ENCODE measurements at places on chromosomes 1 and 21.
A peak's percentile ranks its signal among the peaks of the same experiment; 100 is the strongest.

- DNase-seq, result no peak
Observed at GRCh38 chr1:58574816-58575215, 2.2 kb downstream of the TACSTD2 start.

GRCh38 chr1:3522112-3522511 lies 67.6 kb downstream of the ARHGEF16 start:
- DNase-seq, result no peak

DNA sequence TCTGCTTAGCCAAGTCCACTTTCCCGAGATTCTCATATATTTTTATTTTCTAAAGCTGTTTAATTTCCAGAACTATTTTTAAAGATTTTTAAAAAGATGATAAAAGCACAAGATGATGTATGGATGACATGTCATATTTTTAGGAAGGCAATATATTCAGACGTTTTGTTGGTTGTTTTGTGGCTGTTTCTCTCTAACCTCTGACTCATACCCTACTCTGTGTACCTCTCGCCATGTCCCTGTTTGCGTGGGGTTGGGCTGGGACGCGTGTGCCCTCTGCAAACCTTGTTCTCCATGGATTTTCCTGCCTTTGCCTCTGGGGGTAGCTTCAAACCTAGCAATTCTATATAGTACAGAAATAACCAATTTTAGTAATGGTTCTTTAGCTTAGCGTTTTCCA lies 132.0 kb downstream of the GALNT2 start:
- DNase-seq, result no peak

GRCh38 chr1:54408147-54409066 lies 2.2 kb upstream of the SSBP3 start:
- peak; percentile 66 for DNase-seq

DNA sequence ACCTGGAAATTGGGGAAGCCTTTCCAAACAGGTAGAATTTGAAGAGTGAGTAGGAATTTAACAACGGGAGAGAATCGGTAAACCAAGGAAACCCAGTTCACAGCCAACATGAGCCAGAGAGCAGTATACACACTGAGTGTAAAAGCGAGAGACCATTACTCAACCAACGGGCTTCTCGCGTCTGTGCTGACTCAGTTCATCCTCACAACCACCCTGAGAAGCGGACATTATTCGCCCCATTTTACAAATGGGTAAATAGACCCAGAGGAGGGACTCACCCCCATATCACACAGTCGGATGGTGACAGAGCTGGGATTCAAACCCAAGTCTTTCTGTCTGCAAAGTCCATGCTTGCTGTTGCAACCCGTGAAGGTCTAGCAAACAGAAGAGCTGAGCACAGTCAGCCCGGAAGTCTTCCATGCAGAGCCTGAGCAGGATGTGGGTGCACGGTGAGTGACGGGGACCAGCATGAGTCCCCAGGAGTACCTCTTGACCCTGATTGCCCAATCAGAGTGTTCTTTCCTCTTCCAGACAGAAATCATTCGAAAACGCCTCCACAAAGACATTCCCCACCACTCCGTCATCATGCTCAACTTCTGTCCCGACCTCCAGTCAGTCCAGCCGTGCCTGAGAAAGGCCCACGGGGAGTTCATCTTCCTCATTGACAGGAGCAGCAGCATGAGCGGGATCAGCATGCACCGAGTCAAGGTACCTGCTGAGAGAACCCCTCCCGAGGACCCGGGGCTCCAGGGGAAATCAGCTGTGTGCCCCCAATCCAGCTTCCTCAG lies 32.3 kb downstream of the VWA5B1 start:
- DNase-seq, result peak; percentile 52

GRCh38 chr1:154937988-154938386 lies 1.5 kb upstream of the PMVK start:
- DNase-seq, result no peak

DNA sequence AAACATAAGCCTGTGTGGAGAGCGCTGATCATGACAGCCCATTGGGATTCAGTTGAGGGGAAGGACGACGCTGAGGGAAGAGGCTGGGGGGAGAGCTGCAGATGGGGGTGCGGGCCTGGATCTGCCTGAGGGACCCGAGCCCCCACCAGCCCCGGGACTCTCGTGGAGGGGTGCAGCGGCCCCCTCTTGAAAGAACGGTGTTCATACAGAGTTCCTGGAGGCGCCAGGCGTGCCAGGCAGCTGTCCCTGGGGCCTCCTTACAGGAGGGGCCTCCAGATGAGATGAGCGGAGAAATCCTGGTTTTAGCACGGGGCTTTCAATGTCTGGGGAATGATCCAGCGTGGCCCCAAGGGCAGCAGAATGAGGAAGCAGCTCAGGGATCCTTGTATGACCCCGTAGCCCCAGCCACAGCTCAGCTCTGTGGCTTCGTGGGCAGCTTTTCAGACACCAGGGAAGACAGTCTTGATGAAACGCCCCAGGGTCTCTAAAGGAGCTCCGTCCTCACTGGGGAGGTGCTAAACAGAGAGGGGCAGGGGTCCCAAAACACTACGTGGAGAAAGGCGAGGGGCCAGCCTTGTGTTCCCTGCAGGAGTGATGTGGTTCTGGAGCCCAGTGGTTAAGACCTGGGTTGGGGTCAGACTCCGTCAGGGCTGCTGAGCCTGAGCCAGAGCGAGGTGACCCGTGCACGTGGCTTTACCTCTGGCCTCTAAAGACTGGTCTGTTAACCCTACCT lies 7.2 kb upstream of the DSCAM start:
- no peak for DNase-seq

- DNase-seq, result peak; percentile 12
Observed at GRCh38 chr1:199667089-199667488, 360.4 kb upstream of the NR5A2 start.

DNA sequence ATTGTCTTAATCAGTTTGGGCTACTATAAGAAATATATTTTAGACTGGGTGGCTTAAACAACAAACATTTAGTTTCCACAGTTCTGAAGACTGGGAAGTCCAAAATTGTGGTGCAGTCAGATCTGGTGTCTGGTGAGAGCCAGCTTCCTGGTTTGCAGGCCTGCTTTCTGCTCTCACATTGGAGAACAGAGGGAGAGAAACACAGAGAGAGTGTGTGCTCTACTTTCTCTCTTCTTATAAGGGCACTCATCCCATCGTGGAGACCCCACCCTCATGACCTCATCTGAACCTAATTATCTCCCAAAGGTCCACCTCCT lies 4.1 kb downstream of the LEPR start:
- DNase-seq, result no peak

- no peak for DNase-seq
Observed at GRCh38 chr1:156503698-156504437, 3.3 kb upstream of the MEF2D start.

DNA sequence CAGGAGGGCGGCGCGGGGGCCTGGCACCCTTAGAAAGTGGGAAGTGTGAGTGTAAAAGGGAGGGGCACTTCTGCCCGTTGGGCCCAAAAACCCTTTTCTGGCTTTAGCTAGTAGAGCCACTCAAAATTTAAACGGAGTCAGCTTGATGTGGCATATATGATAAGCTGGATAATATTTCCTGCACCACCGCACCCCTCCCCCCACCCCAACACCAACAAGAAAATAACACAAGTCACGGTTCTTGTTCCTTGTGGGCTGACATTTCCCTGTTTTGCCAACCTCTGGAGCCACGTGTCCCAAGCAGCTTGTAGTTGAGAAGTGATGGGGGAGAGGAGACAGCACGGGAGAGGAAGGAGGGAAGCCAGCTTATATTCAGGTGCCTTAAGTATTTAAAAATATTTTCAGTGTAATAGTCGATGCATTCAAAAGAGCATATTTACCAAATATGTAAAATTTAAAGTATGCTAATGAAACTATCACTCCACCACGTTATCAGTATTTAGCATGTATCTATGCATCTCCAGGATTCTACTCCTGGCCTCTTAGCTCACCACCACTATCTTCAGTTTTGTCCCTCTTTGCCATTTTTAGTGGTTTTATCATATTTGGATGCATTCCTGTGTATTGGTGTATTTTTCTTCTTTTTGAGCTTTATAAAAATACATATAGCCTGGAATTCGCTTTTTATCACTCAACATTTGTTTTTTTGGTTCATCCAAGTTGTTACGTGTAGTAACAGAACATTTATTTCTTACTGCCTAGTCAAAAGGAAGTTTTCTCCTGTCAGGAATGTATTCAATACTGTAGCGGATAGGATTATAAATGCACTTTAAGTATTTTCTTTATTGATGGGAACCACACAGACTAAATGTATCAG lies 773 bp upstream of the DDX59 start:
- DNase-seq, result peak; percentile 82

DNA sequence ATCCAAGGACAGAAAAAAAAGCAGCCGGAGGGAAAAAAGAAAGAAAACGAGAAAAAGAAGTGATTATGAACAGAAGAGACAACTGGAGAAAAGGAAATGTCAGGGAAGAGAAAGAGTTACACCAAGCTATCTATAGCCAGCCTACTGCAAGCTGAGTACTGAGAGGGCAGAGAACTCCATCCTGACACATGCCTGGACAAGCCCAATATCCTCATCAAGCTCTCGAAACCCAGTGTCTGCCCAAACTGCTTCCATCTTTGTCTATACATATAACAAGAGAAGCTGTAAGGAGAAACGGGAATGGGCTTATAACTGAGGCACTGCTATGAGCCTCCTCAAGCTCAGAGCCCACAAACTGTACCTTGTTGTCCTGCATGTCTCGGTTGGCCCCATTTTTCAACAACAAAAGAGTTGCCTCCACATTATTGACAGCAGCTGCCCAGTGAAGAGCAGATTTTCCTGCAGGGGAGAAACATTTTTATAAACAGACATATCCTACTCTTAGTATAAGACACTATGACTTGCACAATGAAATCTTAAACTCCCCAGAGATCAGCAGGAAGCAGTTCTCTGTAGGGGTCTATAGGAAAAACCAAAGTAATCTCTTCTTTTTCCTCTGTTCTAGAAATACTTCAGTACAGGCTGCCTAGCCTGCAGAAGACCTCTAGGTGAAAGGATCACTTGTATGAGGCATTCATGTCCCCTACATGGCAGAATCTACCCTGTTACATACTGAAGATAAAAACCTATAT lies 21.2 kb upstream of the ADAM30 start:
- DNase-seq, result no peak

DNA sequence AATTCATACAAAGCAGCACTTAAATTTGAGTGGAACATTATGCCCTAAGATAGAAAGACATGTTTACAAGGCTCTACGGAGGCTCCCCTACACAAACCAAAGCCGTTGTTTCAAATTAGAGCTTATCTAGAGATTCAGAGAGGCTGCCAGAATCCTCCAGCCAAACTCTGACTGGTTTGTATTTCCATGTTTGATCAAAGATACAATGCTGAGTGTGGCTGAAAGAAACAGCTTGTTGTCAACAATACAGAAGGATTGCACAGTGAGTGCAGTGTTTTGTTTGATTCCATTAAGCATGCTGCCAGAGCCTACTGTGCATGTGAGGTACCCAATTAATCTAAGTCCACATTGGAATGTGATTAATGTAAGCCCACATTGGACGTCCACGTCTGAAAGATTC lies 402.7 kb downstream of the DISC1 start:
- no peak for DNase-seq

DNA sequence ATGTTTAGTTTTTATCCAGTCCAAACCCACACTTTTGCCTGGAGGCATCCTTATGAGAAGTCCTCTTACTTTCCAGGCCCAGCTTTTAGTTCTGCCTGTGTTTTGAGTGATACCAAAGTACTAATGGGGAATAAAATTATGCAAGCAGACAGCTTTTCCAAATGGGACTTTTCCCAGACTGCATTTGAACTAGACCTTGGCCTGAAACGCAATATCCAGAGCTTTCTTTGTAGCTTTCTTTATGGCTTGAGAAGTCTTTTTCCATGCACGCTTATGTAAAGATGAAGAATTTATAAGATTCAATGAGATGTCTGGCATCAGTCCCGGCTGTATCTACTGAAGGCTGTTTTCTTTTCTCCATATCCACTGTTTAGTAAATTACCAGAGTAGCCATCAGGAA lies 236.6 kb upstream of the RAB4A start:
- no peak for DNase-seq

GRCh38 chr1:3779912-3780416 lies 7.4 kb downstream of the SMIM1 start:
- DNase-seq, result no peak

- peak; percentile 47 for DNase-seq
Observed at GRCh38 chr1:158248118-158248517, 6.1 kb upstream of the CD1A start.

- DNase-seq, result no peak
Observed at GRCh38 chr1:202794051-202794740, 14.0 kb downstream of the KDM5B start.

DNA sequence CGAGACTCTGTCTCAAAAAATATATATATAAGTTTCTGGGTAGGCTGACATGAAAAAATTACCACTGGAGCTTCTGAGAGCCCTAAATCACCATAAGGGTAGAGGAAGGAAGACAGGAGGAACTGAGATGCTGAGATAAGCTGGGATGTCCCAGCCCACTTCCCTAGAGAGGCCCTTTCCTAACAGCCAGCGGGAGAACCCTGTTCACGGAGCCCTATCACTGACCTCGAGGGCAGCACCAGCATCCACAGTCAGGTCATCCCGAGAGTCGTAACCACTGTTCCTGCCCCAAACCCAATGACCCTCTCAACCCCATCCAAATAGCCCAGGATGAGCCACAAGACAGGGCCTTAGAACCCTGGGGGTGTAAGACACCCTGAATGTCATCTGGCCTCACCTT lies 77.5 kb downstream of the CD34 start:
- DNase-seq, result no peak

DNA sequence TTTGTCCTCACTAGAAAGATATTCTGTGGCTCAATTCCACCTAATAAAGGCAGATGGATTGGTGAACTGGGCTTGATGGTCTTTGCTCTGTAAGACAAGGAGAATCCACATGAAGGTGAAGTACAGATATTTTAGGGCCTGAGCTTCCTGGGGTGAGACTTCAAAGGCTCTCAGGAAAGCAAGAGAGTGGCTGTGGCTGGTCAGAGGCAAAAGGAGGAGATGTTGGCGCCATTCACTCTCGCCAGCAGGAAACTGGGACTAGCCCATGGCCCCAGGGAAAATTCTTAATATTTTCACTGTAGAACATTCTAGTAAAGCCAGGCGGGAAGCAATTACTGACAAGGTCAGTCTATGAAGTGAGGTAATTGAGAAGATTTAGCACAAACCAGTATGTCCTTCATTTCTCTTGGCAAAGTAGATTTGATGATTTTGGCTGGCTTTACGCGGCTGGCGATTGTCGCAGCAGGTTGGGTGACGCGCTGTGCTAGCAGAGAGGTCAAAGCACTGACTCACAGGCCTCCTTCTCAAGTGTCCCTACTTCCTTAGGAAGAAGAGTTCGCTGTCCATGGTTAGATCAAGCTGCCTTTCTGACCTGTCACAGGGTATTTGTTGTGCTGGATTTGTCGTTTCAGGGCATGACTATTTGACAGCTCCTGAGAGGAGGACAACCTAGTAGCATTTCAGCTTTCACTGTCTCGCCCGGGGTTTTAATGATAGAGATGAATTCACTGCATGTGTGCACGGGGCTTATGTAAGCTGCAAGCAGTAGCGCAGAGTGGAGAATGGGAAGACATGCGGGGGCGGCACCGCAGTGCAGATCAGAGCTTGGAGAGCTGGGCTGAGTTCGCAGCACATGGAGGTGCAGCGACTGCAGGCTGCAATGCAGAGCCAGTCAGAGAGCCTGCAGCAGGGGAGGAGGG lies 32.7 kb downstream of the XCL1 start:
- no peak for DNase-seq

All from GM12865 (cell line).